Immature natural killer cell (primary cell): ENCODE measurements at places on chromosomes 3 and 15. TPM values are rescaled to one million over a fixed set of nuclear protein-coding genes. Genes with fewer than 3 reads are reported as not detected.

DNA sequence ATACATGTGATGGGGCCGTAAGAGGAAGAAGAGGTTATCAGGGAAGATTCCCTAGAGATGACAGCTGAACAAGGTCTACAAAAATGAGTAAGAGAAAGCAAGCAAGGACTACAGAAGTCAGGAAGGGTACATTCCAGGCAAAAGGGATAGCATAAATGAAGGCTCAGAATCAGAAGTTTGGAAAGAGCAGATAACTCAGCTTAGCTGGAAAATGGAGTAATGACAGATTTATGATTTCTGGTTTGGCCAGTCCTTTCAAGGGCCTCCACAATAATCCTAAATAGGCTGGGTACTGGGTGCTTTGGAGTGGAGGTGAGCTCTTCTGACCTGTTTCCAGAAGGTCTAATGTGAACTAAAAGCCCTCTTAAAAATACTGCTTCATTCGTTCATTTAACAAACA is 110.7 kb downstream of the MYO5A start:
- no peak for DNase-seq

- no peak for DNase-seq
Measured at GRCh38 chr3:181210275-181210674, 220.7 kb upstream of the DNAJC19 start.

GRCh38 chr15:88704791-88705768 is 66.3 kb downstream of the ISG20 start:
- no peak for DNase-seq

Gene CCR3
- 0.39 TPM for polyA plus RNA-seq

Gene ST3GAL6
- polyA plus RNA-seq = not detected

Gene IGDCC3
- not detected for polyA plus RNA-seq

Gene STRC
- polyA plus RNA-seq = not detected

DNA sequence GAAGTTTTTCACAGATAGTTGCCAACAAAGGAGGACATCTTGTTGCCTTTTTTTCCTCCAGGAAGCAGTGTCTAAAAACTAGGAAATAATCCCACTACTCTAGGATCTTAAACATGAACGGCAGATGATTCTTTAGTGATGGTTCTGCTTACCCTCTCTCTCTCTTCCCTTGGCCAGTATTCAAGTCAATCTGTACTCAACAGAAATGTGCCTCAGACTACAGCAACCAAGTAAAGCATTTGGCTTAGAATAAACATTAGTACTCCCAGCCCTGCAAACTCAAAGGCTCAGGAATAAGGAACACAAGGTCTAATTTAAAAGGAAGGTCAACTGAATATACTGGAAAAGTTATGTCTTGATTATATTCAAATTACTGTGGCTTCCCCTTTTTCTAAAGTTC is 8.7 kb downstream of the NPTN start:
- no peak for DNase-seq

Gene COPS2
- polyA plus RNA-seq = 30.0 TPM

DNA sequence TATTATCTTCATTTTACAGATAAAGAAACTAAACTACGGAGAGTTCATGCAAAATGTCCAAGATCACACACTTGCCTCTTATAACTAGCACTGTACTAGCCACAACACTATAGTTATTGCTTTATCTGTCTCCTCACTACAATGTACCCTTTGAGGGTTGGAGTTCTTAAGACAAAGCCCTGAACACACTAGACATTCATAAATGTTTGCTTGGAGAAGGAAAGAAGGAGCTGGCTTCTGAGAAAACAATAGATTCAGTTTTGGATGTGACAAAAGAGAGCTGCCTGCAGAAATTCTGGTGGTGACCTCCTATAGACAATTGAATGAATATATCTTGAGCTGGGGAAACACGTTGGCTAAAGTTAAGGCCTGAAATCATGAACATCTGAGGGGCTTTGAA is 169.9 kb upstream of the ARHGEF26 start:
- DNase-seq = no peak
